M059J (cell line): ENCODE measurements at places on chromosomes 16 and 17. TPM values are rescaled to one million over a fixed set of nuclear protein-coding genes. Genes with fewer than 3 reads are reported as not detected.

Gene KCNH6
- not detected in 2 replicates for total RNA-seq

Gene CNTNAP4
- total RNA-seq, result not detected in 2 replicates

- DNase-seq, result peak; percentile 21
Observed at GRCh38 chr17:51258756-51259563, 889 bp downstream of the MBTD1 start.

GRCh38 chr16:89011909-89012621, 35.1 kb upstream of the CBFA2T3 start:
- no peak for DNase-seq

DNA sequence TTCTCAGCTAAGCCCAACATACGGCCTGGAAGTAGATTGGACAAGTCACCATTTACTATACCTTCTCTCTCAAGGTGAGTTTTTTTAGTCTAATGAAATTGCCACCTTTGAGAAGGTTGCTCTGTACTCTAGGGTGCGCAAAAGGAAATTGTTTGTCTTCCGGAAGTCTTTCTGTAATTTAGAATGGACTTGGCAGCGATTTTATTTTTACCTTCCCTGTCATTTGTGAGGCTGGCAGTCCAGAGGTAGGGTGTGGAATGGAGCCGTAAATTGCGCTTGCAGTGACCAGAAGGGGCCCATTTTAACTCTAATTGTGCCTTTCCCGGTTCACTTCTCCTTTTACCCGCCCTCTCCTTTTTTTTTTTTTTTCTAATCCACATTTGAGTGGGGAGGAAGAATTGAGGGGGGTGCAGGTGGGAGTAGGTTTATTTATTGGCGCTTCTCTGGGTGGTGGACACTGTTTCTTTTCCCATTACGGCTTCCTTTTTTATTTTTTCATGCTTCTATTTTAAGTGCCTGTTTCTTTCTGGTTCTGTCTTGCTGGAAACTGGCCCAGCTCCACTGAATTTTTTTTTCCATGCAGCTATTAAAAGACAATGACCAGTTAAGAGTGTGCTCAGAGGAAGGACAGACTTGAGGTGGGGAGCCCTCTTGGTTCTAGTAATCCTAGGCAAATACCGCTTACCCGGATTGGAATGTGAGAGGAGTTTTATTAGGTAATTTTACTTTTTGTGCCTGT, 89.7 kb upstream of the CLEC18A start:
- no peak for DNase-seq

DNA sequence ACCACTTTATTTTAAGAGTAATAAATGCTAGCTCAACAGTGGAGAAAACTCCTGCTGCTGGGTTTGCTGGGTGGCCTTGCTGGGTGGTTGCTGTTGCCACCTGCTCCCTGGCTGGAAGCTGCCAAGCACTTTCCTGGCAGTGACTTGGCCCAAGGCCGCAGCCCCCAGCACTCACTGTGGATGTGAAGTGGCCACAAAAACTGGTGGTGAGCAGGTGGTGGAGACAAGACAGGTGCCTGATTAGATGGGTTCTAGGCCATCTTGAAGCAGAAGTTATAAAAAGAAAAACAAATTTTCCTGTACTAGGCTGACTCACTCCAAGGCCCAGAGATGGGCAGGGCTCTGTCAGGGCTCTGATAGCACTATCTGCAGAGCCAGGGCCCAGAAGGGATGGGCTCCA, 224.7 kb upstream of the NLRP1 start:
- no peak for DNase-seq

GRCh38 chr17:14827396-14827919, 437.7 kb downstream of the PMP22 start:
- DNase-seq, result no peak

- no peak for DNase-seq
Observed at GRCh38 chr16:12583237-12583897, 220.3 kb downstream of the CPPED1 start.

Gene MAPT
- 0.15 and 0.20 TPM in 2 replicates for total RNA-seq

GRCh38 chr17:4309897-4310296, 46.1 kb upstream of the ANKFY1 start:
- DNase-seq, result no peak

DNA sequence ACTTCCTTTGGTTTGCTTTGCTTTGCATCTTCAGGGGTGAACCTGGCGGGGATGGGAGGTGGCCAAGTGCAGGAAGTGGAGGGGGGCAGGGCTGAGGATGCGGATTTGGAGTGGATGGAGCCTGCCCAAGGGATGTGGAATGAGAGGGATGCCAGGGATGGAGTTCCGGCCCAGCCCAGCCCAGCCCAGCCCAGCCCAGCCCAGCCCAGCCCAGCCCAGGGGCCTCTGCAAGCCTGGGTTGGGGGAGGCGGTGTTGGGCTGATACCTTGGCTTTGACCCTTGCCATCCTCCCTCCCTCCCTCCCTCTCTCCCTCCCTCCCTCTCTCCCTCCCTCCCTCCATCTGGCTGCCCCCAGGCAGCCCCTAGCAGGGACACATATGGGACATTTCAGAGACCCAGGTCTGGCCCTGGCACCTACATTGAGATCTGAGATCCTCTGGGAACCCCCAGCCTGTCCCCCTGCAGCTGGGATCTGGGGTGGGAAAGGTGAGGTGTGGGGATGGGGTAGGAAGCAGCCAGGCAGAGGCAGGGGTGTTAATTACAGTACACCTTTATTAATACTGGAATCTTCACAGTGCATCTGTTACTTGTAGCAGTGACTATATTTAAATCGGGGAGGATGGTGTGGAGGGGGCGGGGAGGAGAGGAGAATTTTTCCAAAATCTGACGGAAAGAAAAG, 14.5 kb downstream of the IL34 start:
- DNase-seq, result peak; percentile 58

- no peak for DNase-seq
Observed at GRCh38 chr16:47722046-47722445, 260.9 kb downstream of the PHKB start.

DNA sequence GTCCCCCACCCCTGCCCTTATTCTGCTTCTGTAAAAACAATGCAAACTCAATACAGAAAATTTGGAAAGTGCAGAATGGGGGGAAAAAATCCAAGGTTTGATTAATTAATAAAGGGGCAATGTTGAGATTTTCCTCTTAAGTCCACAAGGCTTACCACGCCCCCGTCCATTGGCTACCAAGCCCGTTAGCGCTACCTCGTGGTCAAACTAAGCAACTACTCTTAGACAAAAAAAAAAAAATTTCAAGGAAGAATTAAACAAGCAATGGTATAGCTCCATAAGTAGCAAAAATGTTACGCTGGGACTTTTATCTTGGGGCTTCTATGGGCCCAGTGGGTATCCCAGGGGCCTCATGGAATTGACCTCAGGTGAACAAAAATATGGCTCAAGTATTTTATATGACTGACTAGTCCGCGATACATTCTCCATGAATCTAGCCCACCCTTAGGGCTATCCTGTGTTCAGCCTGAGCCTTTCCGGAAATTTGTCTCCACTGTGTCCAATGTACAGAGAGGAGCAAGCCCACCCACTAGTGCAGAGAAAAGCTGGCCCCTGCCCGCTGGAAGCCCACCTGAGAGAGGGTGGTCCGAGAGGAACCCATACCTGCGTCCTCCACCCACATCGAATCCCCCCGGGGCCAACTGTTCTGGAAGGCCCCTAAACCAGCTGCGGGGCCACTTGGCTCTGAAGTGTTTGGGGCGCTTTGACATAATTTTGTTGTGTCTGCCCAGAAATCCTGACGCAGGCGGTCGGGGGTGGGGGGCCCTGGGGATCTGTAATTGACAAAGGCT, 19.1 kb upstream of the TEX2 start:
- peak; percentile 63 for DNase-seq

DNA sequence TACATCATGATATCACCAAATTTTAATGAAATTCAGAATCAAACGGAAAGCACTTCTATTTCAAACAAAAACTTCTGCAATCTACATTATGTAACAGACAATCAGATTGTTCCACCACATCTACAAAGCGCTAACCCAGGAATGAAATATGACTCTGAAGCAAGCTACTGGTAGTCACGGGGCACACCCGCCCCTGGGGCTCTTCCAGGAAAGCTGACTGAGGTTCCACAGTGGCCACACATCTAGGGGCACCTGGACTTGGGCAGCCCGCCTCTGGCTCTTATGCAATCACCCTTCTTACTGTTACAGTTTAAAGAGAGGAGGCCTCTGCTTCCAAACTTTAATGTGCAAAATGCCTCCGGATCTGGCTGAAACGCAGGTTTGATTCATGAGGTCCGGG, 27.5 kb downstream of the ZCCHC14 start:
- peak; percentile 93 for DNase-seq

Gene C17orf100
- total RNA-seq, result 0.62 and 1.6 TPM in 2 replicates

- no peak for DNase-seq
Observed at GRCh38 chr17:76480632-76481031, 13.2 kb downstream of the AANAT start.

GRCh38 chr16:1773703-1774447, 941 bp upstream of the MRPS34 start:
- peak; percentile 63 for DNase-seq

GRCh38 chr16:69033151-69033949, 72.1 kb upstream of the HAS3 start:
- DNase-seq, result no peak

GRCh38 chr17:6478486-6478885, 34.2 kb downstream of the PIMREG start:
- DNase-seq, result no peak

GRCh38 chr17:17060001-17060922, 18.0 kb downstream of the MPRIP start:
- DNase-seq, result no peak

Gene HAS3
- total RNA-seq, result 0.20 and 1.3 TPM in 2 replicates

DNA sequence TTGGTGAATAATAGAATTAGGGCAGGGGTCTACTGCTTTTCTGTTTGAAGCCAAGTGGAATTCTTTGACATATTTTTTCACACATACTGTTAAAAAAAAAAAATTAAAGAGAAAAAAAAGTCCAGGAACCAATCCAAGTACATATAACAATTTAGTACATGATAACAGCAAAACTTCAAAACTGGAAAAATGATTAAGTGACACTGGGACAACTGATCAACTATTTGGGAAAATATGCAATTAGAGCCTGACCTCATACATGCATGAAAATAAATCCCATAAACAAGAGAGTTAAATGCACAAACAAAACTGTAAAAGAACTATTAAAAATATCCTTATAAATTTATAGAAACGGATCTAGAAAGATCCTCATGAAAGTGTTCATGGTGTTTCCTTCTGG, 27.7 kb downstream of the BRIP1 start:
- DNase-seq, result no peak

Gene RTN4RL1
- 0.12 and 0.67 TPM in 2 replicates for total RNA-seq

DNA sequence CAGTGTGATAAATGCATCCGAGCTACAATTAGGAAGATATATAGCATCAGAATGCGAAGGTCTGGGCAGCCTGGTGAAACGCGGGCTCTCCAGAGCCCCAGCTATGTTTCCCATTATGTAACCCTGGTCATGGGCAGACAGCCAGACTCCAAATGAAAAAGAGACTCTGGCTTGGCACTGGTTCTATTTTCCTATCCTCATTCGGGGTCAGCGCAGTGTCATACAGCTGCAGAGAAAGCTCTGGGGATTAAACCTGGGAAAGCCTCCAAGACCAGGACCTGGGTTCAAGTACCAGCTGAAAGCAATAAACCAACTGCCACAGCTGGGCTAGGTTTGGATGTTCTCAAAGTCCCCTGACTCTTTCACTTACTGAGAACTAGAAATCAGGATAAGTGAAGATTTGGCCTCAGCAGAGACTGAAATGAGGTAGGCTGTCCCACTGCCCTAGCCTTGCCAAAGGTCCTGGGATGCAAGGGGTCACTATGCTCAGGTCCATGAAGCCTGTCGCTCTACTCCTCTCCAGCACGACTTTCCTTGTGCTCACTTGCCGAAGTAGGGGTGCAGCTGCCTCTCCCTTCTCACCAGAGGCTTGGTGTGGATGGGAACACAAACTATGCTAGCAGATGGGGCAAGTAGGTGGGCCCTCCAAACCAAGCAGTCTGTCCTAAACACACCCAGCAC, 123.8 kb downstream of the SMG6 start:
- peak; percentile 87 for DNase-seq

- no peak for DNase-seq
Observed at GRCh38 chr16:84367297-84367680, 1.0 kb upstream of the ATP2C2 start.

DNA sequence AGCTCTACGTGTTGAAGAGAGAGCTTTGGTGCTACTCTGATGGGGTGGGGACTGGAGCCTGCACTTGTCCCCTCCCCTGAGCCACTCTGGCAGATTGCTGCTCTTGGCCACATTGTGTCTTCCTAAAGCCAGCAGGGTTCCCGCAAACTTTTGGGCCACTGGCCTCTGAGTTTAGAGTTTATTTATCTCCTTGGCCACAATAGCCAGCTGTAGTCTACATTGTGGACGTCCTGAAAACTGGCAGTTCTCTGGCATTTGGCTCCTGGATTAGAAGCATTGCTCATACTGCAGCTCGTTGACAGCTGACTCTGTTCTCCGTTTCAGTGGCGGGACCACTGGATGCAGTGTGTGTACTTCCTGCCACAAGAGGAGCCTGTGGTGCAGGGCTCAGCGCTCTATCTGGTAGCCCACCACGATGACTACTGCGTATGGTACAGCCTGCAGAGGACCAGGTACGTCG, 34.6 kb downstream of the PRMT7 start:
- no peak for DNase-seq

- no peak for DNase-seq
Observed at GRCh38 chr17:62644487-62645173, 17.2 kb downstream of the MRC2 start.

Gene RPL26
- 2,231 and 3,155 TPM in 2 replicates for total RNA-seq

GRCh38 chr17:58329810-58330537, 1.4 kb upstream of the TSPOAP1 start:
- DNase-seq, result no peak
